ENCODE measurements at places on chromosomes 7 and 10.

DNA sequence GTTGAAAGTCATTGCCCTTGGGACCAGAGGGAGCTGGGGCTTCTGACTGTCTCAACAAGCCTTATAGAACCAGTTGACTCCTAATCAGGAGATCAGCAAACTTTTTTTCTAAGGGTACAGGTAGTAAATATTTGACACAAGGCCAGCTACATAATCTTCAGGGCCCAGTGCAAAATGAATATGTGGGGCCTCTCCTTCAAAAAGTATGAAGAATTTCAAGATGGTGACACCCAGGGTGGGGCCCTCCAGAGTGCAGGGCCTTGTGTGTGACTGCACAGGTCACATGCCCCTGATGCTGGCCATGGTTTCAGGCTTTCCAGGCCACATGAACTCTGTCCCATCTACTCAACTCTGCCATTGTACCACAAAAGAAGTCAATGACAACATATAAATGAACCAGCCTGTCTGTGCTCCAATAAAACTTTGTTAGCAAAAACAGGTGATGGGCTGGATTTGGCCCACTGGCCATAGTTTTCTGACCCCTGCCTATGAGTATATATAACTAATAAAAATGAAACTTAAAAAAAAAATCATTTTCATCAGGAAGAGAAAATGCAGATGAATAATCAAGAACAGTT, 6.1 kb downstream of the MMRN2 start:
- no peak for DNase-seq

GRCh38 chr10:97549587-97550322, 22.8 kb upstream of the ANKRD2 start:
- DNase-seq: no peak

DNA sequence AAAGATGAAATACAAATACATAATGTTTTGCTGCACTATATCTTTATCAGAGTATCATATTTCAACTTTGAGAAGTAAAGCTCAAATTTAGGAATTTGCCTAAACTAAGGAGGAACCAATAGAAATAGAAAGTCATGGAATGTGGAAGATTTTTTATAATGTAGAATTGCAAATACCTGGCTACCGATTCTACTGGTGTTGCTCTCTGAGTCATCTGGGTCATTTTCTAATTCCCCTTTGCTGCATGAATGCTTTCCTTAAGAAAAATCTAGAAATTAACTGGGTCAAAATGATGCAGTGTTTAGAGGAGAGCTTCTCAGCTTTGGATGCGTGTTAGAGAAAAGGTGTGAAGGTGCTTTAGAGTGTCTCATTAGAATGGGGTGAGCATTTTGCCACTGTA, 568.9 kb upstream of the ANKRD30A start:
- peak; percentile 6 for DNase-seq

GRCh38 chr7:91683823-91684222, 196.7 kb downstream of the MTERF1 start:
- peak; percentile 92 for DNase-seq

DNA sequence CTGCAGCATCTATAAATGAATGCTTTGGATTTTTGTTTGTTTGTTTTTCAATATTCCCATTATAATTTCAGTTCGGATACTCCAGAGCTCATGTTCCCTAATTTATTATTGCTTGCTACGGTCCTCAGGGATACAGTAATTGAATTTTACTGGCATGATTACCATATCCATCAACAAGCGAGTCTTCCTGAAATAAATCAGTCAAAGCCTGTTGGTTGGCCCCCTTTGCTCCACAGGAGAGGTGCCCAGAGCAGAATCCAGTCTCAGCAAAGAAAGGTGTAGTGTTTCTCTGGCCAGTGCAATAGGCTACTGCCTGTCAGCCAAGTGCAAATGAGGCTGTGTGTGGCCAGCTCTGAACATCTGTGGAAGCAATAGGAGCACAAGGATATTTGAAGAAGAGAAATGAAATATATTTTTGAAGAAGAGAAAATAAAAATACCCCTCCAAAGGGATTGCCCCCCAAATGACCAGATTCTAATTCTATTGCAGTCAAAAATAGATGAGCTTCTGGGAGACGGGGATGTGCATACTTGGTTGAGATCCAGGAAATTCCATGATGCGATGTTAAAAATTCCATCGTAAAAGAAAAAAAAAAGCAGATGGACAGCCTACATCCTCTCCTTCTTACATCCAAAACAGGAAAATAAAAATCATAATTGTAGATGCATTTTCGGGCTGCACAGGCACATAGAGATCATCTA, 18.1 kb downstream of the TRIL start:
- peak; percentile 71 for DNase-seq

Measured in fibroblast of skin of right biceps (primary cell).